ENCODE measurements at places on chromosomes 6 and 20. TPM values are rescaled to one million over a fixed set of nuclear protein-coding genes. Genes with fewer than 3 reads are reported as not detected.

DNA sequence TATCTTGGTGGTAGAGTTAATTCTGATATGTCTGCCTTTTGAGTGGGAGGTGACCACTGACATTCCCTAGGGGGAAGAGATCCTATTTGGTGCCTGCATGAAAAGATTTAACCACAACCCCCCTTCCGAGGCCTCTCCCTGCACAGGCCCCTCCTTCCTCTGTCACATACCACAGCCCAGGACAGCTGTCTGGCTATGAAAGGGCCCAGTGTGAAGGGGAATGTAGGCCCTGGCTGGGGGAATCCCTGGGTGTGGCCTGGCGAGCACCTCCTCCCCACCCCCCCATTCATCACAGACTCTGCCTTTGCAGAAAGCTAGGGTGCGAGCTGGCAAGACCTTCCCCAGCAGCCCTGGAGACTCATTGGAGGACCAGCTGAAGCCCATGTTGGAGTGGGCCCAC lies 27.4 kb upstream of the MAPRE1 start:
- no peak for DNase-seq

DNA sequence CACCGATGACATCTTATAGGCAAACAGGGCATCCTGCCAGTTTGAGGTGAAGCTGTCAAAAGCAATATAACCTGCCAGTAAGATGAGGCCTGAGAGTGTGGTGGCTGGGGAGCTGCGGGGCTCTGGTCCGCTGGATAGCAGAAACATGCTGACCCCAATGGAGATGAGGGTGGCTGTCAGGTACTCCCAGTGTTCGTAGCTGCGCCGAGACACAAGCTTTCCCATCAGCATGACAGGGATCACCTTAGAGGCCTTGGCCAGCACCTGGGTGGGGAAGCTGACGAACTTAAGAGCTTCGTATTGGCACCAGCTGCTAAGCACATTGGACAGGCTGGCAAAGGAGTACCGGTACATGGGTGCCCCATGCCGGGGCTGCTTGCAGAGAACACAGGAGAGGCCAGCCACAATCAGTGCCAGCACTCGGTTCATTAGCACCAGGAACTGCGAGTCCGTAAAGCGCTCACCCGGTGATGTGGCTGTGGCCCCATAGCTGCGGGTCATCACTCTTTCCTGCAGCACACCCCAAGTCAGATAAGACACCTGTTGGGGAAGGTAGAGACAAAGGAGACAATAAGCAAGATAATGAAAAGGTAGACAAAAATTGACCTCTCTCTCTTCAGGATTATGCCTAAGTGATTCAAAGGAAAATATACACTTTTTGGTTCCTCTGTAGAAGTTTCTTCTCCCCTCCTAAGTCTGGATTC lies 2.1 kb downstream of the SLC35B2 start:
- no peak for DNase-seq

GRCh38 chr6:149264629-149265028 lies 52.9 kb upstream of the TAB2 start:
- no peak for DNase-seq

DNA sequence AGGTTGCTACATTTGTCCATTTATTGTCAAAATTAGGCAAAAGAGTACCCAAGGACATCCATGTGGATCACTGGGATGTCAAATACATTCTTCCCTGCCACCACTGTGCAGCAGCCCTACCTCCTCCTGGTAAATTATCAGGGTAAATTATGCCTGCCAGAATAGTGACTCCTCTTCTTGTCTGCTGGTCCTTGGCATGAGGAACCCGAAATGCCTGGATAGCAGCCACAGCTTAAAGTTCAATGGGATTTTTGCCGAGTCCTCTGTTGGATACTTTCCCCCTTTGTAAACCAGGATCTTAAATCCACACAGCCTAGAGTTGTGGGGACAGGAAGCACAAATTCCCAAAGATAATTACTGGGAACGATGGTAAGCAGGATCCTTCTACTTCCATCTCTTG lies 173.3 kb downstream of the RFX6 start:
- no peak for DNase-seq

DNA sequence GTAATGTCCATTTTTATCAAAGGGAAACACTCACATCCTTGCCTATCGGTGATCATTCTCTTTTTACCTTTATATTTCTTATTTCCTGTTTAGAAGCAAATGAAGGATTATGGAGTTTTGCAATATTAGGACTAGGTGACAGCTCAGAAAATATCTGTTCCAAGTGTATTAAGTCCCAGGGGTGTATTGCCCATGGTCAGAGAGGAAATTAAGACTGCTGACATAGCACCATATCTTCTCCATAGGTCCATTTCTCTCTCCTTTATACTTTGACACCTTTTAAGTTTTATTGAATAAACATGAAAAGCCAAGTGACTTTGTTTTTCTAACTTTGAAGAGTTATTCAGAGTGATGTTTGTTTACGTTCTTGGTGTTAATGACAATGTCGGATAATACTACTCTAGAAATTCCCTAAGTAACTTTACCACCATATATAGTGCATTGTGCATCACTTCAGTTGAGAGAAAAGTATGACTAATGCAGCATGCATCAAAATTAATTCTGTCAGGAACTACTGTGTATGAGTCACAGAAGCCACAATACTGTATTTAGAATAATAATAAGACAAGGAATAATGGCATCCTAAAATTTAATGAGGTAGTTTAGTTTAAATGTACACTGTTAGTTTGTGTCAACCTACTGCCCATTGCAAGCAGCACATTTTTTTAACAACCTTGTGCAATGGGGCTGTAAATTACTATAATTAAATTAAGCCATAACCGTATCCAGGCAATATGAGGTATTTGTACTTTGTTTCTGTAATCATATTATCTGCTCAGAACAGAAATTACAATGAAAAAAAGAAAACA lies 474.4 kb upstream of the RNF217 start:
- DNase-seq: no peak

DNA sequence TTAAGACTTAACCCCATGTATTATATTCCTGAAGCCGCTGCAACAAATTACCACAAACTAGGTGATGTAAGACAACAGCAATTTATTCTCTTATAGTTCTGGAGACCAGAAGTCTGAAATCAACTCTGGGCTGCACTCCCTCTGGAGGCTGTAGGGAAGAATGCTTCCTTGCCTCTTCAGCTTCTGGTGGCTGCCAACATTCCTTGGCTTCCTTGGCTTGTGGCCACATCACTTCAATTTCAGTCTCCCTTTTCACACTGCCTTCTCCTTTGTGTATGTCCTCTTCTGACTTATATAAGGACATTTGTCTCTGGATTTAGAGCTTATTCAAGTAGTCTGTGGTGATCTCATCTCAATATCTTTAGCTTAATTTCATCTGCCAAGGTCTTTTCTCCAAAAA lies 141.6 kb downstream of the DHX35 start:
- no peak for DNase-seq

DNA sequence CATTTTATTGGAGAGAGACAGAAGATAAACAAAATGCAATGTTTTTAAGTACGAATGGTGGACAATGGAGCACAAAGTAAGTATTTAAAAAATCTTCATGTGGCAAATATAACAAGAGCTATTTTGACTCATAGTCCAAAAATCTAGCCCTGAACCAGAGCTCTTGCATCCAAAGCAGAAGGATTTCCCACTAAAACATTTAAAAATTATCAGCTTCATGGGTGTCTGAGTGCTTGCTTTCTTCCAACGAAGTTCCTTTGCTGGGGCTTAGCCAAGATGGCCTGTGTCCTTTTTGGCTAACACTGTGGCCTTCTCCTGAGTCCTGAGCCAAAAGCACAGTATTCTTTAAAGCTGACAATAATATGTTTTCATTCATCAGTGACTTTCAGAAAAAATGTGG lies 161.7 kb downstream of the RIMS1 start:
- no peak for DNase-seq

GRCh38 chr6:71404145-71404966 lies 115.7 kb downstream of the OGFRL1 start:
- peak; percentile 38 for DNase-seq

DNA sequence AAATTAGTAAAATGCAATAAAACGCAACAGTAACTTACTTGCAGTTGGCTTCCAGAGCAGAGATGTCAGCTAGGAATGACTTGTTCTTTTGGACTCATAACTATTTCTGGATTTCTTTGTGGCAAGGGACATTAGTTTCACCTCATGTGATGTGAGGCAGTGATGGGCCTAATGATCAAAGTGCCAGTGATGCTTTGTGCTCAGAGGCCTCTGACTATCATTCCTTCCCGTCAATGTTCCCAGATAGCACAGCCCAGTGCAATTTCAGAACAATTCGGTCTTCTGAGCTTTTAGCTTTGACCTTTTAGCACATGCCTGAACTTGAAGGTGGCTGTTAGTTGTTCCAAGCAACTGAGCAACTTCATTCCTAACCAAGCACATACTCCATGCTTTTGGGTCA lies 596.8 kb downstream of the TFAP2B start:
- no peak for DNase-seq

GRCh38 chr6:30882204-30882758 lies 2.0 kb upstream of the DDR1 start:
- no peak for DNase-seq

- no peak for DNase-seq
These were observed 255.6 kb downstream of the ERMARD start for GRCh38 chr6:170006900-170007467.

DNA sequence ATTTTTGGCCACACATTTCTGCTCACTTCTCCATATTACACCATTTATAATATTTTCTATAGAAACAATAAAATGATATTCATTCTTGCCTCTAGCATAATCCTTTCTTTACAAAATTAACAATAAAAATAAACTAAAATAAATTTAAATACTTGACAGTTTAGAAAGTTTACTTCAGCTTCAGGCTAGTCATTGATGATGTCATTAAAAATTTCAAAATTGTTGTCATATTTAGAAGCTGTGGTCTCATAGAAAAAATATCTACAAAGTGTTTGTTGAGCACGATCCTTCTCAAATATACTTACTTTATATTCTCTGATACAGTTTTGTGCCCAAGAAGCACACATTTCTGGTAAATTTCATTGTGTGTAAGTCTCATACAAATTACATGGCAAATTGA lies 717.4 kb upstream of the CITED2 start:
- DNase-seq: no peak

GRCh38 chr6:47535316-47536225 lies 58.0 kb downstream of the CD2AP start:
- no peak for DNase-seq

DNA sequence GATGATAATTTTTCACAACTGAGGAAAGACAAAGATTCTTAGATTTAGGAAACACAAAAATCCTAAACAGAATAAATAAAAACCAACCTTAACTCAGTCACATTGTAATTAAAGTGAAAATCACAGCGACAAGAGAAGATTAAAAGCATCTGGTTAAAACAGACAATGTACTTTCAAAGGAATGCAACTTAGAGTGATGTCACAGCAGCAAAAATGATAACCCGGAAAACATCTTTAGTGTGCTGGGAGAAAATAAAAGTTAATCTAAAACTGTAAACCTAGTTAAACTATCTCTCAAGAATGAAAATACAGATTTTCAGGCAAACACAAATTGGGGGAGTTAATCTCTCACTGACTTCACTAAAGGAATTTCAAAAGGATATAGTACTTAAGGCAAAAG lies 76.8 kb upstream of the OGFRL1 start:
- no peak for DNase-seq

DNA sequence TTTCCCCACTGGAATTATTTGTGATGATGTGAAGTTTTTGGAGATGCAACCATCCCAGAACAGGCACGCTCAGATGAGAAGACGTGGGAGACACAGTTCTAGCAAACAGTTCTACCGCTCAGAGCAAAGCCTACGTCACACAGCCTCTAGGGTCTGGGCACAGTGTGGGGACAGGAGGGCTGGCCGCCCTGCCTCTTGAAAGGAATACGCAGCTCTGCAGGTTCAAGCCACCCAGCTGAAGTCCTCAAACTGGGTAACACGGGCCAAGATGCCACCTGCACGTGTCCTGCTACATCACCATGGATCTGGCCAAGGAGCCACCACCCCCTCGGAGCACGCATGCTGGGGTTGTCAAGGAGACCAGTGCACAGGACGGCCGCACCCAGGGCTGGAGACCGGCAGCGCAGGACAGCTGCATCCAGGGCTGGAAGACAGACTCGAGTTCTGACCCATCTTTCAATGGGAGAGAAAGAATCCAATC lies 75.0 kb downstream of the NOL4L start:
- DNase-seq: no peak

DNA sequence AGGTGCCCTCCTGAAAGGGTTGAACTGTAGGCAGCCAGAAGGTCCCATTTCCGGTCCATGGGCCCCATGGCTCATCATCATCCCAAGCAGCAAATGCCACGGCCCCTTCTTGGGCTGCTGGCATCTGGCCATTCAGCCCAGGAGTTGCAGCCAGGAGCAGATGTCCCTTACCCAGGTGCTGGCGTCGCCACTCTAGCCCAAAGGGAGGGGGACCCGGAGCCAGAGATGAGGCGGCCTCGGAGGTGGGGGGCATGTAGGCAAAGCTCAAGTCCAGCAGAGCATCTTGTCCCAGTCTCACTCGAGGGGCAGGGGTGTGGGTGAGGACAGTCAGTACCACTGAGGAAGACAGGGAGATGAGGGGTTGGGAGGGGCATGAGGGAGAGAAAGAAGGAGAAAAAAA lies 6.3 kb upstream of the RGL2 start:
- no peak for DNase-seq

DNA sequence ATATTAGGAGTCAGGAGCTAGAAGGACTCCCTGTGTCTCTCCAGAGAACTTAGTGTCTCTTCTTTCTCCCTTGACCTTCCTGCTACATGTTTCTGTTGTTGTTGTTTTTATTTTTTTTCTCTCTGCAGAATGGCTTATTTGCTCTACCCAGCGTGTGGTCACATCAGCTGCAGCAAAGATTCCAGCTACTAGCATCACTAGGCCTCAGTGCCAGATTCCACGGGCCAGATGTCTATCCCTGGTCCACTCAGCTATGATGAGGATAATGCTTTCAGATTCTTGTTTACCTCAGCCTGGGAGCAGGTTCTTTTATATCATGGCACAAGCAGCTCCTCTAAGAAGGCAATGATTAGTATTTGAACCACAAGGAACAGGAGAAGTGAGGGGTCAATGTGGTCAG lies 110.0 kb downstream of the PLCB1 start:
- DNase-seq: no peak

- DNase-seq: no peak
These were observed 76.1 kb upstream of the TRDN start for GRCh38 chr6:123712831-123713230.

- DNase-seq: no peak
These were observed 160.7 kb upstream of the PDE10A start for GRCh38 chr6:165823609-165824326.

Gene CST2
- polyA plus RNA-seq: not detected

Gene COL10A1
- 0.33 TPM for polyA plus RNA-seq

Gene SIRPB1
- polyA plus RNA-seq: not detected

Gene CCHCR1
- polyA plus RNA-seq: 10.4 TPM

Gene TRDN
- polyA plus RNA-seq: not detected

Measured in AG04450 (cell line).